H4 (cell line): ENCODE measurements at places on chromosomes 11 and 22. TPM values are rescaled to one million over a fixed set of nuclear protein-coding genes. Genes with fewer than 3 reads are reported as not detected.

DNA sequence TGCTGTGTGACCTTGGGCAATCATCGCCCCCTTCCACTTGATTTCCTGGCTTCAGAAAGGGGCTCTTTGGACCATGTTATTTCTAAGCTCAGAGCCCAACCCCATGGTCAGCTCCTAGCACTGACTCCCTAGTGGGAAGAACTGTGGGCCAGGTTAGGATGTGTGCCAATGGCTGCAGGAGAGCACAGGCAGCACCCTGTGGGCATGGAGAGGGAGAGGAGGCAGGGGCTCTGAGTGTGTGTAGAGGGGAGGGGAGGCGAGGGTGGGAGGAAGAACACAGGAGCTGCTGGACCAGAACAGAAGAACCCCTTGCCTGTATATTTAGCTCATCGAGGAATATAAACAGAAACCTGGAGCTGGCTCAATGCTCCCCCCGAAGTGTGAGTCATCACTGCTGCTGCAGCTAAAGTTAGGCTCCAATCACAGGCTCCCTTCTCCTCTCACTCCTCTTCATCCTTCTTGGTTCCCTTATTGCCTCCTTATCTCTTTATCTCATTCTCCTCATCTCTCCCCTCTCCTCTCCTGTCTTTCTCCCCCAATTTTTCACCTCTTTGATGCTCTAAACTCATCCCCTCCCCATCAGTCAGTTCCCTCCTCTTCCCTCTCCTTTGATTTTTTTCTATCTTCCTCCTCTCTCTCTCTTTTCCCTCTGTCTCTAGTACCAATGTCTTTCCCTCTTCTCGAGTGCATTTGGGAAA, 14.5 kb upstream of the RPS19BP1 start:
- peak; percentile 51 for DNase-seq

DNA sequence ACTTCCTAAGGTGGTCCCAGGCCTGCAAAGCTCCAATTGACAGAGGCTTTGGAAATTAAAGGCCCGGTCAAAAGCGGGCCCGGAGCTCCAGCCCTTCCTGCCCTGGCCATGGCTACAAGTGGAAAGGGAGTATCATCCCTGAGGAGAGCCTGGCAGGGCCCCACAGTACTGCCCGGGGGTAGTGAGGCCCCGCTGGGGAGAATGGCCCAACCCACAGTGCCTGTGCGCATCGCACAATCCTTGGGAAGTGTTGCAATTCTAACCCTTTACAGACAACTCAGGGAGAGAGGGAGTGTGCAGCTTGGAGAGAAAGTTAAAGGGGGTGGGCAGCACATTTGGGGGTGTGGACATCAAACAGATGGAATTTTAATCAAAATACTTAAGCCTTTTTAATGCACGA, 3.6 kb downstream of the CACNG2 start:
- no peak for DNase-seq

- DNase-seq: no peak
These were observed 42.3 kb downstream of the FAM168A start for GRCh38 chr11:73555615-73556014.

DNA sequence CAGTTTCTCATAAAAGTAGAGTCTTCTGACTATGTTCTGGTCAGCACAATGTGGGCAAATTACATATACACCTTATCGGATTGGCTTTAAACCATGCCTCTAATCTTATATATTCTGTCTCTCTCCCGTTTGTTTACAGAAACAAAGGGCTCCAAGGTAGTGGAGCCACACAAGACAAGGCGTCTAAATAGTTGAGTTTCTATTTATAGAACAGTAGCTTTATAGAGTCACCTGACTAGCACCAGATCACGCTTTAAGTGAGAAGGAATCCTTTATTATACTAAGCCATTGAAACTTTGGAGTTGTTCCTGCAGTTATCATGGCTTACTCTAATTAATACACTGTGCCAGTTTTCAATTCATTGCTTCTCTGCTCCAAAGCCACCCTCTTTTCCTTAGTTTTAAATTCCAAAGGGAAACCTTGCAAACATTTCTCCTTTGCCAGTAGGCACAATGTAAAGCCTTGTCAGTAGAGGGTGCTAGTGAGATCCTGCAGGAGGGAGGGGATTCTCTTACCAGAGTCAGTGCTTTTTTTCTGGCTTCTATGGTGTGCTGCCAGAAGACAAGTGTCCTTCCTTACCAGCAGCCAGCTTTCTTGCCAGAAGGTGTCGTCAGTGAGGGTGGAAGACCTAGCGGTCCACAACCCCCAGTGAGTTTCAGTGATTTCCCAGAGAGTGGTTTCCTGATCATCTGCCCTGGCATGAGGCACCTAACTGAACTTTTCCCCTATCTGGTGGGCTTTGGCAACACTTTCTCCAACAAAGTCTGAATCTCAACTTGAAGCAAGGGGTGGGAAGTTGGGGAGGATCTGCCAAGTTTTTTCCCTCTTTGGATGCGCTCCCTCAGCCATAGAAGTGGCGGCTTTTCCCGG, 71.7 kb downstream of the RAB38 start:
- peak; percentile 93 for DNase-seq

- DNase-seq: no peak
These were observed 86.8 kb upstream of the CHORDC1 start for GRCh38 chr11:90309693-90310092.

GRIK4 gene
- 0.14 and 0.27 TPM in 2 replicates for total RNA-seq

HIC2 gene
- total RNA-seq: 0.58 and 0.62 TPM in 2 replicates

C11orf86 gene
- not detected in 2 replicates for total RNA-seq
